ENCODE measurements at places on chromosomes 5 and 9.

GRCh38 chr9:127905788-127906191, 6.4 kb upstream of the ST6GALNAC6 start:
- DNase-seq: no peak

GRCh38 chr5:151285683-151286082, 17.9 kb downstream of the SLC36A3 start:
- DNase-seq: no peak

GRCh38 chr5:73816656-73817420, 190.8 kb downstream of the ARHGEF28 start:
- DNase-seq: peak; percentile 63

- DNase-seq: no peak
Observed at GRCh38 chr5:38529955-38530646, 26.3 kb downstream of the LIFR start.

DNA sequence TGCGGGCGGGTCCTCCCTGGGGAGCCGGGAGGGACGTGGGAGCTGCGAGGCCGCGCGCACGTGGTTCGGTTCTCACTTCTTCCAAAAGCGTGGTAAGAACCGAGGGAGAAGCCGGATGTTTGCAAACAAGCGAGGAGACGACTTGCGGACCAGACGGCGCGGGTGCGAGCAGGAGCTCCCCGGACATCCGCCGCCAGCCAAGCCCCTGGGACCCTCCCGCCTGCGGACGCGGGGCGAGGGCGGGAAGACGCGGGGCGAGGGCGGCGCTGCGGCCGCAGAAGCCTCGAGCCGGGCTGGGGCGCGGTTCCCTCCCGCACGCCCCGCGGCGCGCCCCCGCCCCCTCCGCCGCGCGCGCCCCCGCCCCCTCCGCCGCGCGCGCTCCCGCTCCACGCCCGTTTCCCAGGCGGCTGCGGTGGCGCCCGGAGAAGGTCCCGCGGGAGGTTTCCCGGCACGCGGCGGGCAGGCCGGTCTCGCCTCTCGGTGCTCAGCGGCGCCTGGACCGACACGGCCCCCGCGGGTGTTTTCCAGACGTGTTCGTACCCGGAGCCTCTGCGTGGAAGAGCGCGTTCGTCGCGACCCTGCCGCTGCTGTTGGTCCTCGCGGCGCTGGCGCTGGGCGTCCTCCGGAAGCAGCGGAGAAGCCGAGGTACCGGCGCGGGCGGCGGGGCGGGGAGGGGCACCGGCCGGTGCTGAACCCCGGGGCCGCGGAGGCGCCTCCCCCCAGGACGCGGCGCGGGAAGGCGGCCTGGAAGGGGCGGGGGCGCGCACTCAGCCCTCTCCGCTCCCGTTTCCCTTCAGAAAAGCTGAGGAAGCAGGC, 12.8 kb downstream of the BTNL9 start:
- DNase-seq: no peak

GRCh38 chr5:160466889-160467554, 45.4 kb downstream of the PTTG1 start:
- DNase-seq: no peak

- no peak for DNase-seq
Observed at GRCh38 chr5:15375559-15375958, 124.4 kb upstream of the FBXL7 start.

All from AG04450 (cell line).